ENCODE measurements at places on chromosomes 16 and 17.

- DNase-seq = no peak
These were observed 20.3 kb downstream of the GPR142 start for GRCh38 chr17:74387365-74388218.

- DNase-seq = no peak
These were observed 32.2 kb downstream of the SLC12A3 start for GRCh38 chr16:56897026-56897799.

GRCh38 chr17:1239210-1239609 is 31.0 kb upstream of the BHLHA9 start:
- DNase-seq = no peak

DNA sequence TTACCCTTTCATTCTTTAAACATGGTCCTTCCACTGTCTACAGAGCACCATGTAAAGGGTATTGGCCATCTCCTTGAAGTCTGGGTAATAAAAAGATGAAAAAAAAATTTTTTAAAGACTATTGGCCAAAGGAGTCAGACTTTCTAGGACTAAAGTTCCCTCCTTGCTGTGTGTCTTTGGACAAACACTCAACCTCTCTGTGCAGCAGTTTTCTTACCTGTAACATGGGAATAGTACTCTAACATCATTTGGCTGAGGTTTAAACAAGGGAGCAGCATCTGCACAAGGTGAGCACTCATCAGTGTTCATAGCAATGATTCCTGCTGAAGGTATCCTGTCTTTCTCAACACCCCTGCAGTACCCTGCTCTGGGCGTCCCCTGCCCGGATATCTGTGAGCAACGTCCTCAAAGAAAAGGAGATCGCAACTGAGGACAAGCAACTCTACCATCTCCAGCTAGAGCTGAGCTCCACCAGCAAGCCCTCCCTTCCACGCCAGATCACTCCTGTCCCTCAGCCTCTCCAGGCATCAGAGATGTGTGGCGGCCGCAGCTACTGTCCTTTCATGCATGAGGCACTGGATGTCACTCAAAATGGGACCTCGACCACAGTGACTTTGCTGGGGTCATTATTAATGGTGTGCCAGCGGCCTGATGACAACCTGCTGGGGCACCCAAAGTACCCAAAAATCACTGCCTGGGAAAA is 29.5 kb upstream of the RPH3AL start:
- DNase-seq = no peak

- DNase-seq = no peak
These were observed 36.7 kb upstream of the TANC2 start for GRCh38 chr17:62929320-62929719.

DNA sequence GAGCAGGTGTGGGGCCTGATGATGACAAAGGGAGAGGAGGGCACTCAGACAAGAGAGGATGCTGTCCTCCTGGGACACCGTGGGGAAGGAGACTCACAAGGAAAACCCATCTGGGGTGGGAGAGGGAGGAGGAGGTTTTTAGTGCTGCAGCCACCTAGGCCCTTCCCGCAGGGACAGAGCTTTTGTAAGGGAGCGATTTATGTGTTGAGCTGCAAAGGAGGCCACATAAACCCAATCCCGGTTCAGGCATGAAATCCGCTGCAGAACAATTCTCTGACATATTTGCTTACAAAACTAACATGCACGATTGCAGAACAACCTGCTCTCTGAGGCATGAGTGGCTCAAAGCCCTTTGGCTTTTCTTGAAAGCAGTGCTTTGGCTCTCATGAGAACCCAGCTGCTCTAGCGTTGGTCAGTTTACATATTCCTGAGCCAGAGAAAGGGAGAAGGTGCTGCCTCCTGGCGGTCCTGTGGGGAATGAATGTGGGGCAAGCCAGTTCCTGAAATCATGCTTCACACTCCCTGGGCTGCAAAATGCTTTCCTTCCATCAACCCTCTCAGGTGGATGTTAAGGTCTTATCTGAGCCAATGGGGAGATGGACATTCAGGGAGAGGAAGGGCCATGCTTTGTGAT is 122.4 kb upstream of the NLRP1 start:
- peak; percentile 80 for DNase-seq

- DNase-seq = no peak
These were observed 124.2 kb upstream of the N4BP1 start for GRCh38 chr16:48734220-48734619.

- DNase-seq = no peak
These were observed 5.1 kb downstream of the RPS15A start for GRCh38 chr16:18784917-18785623.

GRCh38 chr17:50797135-50797810 is 30.0 kb upstream of the ANKRD40CL start:
- DNase-seq = peak; percentile 34

DNA sequence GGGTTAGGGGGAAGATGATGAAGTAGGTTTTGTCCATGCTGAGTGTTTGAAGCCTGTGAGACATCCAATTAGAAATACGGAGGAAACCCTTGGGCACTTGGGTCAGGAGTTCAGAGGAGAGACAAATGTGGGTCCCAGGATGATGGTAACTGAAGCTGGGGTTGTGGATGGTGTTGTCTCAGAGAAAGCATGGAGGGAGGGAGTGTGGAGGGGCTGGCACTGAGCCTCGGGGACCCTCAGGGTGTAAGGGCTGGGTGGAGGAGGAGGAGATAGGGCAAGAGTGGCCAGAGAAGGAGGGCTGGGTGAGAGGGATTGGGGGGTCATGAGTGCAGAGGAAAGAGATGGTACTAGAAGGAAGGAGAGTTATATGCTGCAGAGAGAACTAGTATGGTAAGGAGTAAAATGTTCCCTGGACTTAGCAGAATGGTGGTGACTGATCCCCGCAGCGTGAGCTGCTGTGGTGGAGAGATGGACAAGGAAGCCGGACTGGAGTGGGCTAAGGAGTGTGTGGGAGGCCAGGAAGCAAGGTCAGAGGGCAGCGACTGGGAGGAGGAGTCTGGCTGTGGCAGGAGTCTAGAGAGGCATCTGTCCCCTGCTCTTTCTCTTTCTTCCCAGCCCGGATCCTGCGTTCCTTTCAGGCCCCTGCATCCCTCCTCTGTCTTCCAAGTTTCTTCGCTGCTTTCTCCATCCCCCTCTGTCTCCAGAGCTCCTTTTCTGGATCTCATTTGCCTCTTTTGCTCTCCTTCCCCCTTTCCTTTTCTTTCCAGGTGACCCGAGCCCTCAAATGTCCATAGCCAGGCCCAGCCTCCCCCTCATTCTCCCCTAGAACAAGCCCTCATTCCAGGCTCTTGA is 3.9 kb upstream of the COL1A1 start:
- DNase-seq = peak; percentile 38

GRCh38 chr17:40532520-40533253 is 31.3 kb upstream of the TNS4 start:
- DNase-seq = no peak

GRCh38 chr16:69921127-69921526 is 30.0 kb upstream of the CLEC18A start:
- no peak for DNase-seq

GRCh38 chr16:73616770-73617169 is 568.8 kb upstream of the ZFHX3 start:
- no peak for DNase-seq

All from inflammatory macrophage treated with lipopolysaccharide for 1 hour (primary cell).